ENCODE measurements at places on chromosomes 5 and 9. TPM values are rescaled to one million over a fixed set of nuclear protein-coding genes. Genes with fewer than 3 reads are reported as not detected.

- no peak overlapping the region for H3K27ac ChIP-seq
- H3K36me3 ChIP-seq: no peaks in the 10 kb centered on the region
- peaks cover 19% of the 10 kb centered on the region for H3K4me1 ChIP-seq
- DNase-seq: no peak
- H3K27me3 ChIP-seq: no peaks in the 10 kb centered on the region
These were observed 1082.9 kb upstream of the CDH18 start for GRCh38 chr5:21070858-21071257.

DNA sequence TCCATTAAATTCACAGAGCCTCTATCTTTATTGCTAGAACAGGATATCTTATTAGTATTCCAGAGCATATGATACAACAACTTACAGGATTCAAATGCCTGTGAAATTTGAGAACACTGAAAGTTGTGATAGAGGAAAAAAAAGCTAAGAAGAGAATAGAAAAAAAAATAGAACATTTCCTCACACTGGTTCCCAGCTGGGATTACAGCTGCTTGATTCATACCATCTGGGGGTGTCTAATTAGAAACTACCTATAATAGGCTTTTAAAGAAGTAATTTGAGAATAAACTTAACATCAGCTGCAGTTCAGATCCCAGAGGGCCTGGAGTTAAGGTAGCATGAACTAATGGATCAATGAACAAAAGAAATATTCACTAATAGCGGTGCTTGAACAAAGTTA is 922.0 kb downstream of the CDH12 start:
- H3K27ac ChIP-seq: no peak overlapping the region
- no peaks in the 10 kb centered on the region for H3K4me1 ChIP-seq
- H3K27me3 ChIP-seq: no peaks in the 10 kb centered on the region

DNA sequence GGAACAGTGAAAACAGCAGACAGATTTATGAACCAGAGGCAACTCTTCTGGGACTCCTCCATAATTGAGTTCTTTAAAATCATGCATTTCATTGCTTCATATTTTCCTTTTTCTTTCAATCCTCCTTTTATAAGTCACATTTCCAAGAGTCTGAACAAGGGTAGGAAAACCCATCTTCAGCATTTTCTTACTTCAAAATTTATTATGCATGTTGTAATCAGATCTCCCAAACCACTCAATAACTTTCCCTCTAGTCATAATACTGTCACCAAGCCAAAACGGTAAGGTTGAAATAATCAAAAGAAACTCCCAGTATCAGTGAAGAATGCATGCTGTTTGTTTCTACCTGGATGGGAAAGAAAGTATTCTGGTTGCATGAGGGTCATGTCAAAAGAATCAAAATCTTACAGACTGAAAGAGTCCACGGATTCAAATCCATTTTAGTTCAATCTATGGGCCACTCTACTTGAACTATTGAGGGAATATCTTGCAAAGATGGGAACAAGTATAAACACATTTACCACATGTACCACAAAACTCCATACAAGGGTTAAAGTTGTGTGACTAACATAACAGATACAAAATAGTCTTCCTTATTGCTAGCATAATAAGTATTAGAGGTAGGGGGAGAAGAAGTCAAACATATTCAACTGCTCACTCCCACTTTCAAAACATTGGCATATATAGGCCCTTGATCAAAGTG is 797.3 kb downstream of the MAT2B start:
- H3K27ac ChIP-seq: no peak overlapping the region
- no peak for DNase-seq
- H3K27me3 ChIP-seq: no peaks in the 10 kb centered on the region
- H3K36me3 ChIP-seq: no peaks in the 10 kb centered on the region
- 0 out of 2 replicates have a peak, but pooled peaks cover 2% of the 10 kb centered on the region for H3K4me1 ChIP-seq

- DNase-seq: no peak
- no peaks in the 10 kb centered on the region for H3K36me3 ChIP-seq
- H3K27me3 ChIP-seq: peaks cover 5% of the 10 kb centered on the region
- peaks cover 11% of the 10 kb centered on the region for H3K4me1 ChIP-seq
- no peak overlapping the region for H3K27ac ChIP-seq
- H3K4me3 ChIP-seq: no peak overlapping the region
These were observed 25.4 kb upstream of the SUB1 start for GRCh38 chr5:32559921-32560320.

- H3K4me3 ChIP-seq: no peak overlapping the region
- H3K4me1 ChIP-seq: peaks cover 7% of the 10 kb centered on the region
- DNase-seq: no peak
These were observed 9.1 kb upstream of the XPA start for GRCh38 chr9:97706246-97706645.

- H3K36me3 ChIP-seq: peaks cover 13% of the 10 kb centered on the region
- DNase-seq: no peak
- no peaks in the 10 kb centered on the region for H3K27me3 ChIP-seq
- no peaks in the 10 kb centered on the region for H3K4me1 ChIP-seq
These were observed 40.6 kb downstream of the HABP4 start for GRCh38 chr9:96490534-96491078.

DNA sequence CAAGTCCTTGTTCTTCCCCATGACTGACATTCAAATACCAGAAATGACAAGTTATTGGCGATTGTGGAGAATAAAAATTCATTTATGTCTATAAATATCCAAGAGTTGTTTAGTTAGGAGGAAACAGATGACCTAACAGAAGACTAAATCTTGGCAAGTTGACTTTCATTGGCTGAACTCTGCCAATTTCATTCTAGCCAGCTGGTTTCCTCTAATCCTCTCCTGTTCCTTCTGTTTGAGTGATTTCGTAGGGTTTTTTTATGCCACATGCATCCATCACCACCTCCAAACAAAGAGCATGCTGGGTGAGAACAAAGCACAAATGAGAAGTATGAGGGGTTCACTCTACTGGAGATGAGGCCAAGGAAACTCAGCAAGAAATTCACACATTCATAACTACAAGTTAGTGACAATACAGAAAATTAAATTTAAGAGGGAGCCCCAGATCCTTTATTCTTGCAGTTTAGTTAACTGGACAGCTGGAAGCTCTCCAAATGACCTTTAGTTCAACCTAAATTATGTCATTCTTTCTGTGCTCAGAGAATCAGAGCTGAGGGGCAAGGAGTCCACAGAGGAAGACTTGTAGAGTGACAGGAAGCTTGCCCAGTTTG is 932.0 kb downstream of the TLE4 start:
- no peaks in the 10 kb centered on the region for H3K27me3 ChIP-seq
- peaks cover 21% of the 10 kb centered on the region for H3K4me1 ChIP-seq
- no peak overlapping the region for H3K4me3 ChIP-seq
- H3K27ac ChIP-seq: no peak overlapping the region
- DNase-seq: no peak

GRCh38 chr5:179187681-179188575 is 127.8 kb downstream of the ZNF354C start:
- DNase-seq: no peak
- H3K4me3 ChIP-seq: no peak overlapping the region
- peaks cover 56% of the 10 kb centered on the region for H3K4me1 ChIP-seq
- no peaks in the 10 kb centered on the region for H3K27me3 ChIP-seq

DNA sequence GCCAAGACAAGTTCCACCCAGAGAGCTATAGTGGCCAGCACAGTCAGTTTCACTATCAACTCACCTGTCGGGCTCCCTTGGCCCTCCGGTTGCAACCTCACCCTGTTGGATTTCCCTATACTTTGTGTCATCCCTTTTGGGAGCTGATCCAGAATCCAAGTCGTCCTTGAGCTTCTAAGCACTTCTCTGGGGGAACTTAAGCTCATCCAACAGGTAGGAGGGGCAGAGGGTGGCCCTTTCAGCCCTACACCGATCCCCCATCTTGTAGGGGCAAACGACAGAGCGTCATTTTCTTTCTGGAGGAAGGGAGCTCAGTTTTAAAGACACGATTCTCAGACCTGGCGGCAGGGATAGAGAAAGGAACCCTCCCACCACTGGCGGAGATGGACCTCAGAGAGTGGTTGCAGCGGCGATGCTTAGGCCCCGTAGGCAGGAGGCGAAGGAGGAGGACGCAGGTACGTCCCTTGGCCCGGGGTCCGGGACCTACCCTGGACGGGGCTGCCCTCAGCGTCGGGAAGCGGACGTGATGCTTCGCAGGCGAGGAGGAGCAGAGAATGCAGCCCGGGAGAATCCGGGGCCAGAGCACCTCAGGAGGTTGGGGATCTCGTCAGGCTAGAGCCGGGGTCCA is 519 bp downstream of the ZER1 start:
- H3K27ac ChIP-seq: peak overlapping the region; percentile 99
- H3K36me3 ChIP-seq: no peaks in the 10 kb centered on the region
- H3K27me3 ChIP-seq: no peaks in the 10 kb centered on the region
- no peak for DNase-seq

- no peaks in the 10 kb centered on the region for H3K36me3 ChIP-seq
- no peak overlapping the region for H3K4me3 ChIP-seq
- no peak for DNase-seq
- H3K27me3 ChIP-seq: peaks cover 21% of the 10 kb centered on the region
These were observed 99.8 kb upstream of the DAP start for GRCh38 chr5:10860645-10861422.

DNA sequence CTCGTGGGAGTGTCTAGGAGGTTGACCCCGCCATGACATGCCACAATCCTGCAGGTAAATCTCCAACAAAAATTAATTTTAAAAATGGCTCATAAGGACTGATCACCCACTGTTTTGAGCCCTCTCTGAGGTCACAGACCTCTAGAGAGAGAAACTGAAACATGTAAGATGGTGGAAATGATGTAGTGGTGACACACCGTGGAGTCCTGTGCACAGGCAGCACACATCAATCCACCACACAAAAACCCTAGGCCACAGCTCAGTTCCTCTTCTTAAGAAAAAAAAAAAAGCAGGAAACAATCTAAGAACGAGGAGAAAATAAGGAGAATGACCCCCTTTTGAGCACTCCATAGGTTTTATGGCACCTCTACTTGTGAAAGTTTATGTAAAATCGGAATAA is 93.8 kb upstream of the FAM120A start:
- peaks cover 95% of the 10 kb centered on the region for H3K36me3 ChIP-seq
- H3K27ac ChIP-seq: peak overlapping the region; percentile 57
- DNase-seq: no peak
- H3K4me3 ChIP-seq: peak overlapping the region; percentile 6
- peaks cover 49% of the 10 kb centered on the region for H3K4me1 ChIP-seq
- H3K27me3 ChIP-seq: no peaks in the 10 kb centered on the region

- DNase-seq: peak; percentile 41
- peaks cover 34% of the 10 kb centered on the region for H3K4me1 ChIP-seq
- peak overlapping the region; percentile 74 for H3K4me3 ChIP-seq
- H3K36me3 ChIP-seq: no peaks in the 10 kb centered on the region
These were observed 980 bp downstream of the COL5A1 start for GRCh38 chr9:134642385-134643181.

- peak; percentile 68 for DNase-seq
- peak overlapping the region; percentile 72 for H3K4me3 ChIP-seq
- H3K36me3 ChIP-seq: no peaks in the 10 kb centered on the region
- H3K27me3 ChIP-seq: peaks cover 99% of the 10 kb centered on the region
- H3K27ac ChIP-seq: no peak overlapping the region
These were observed 7.1 kb downstream of the POU4F3 start for GRCh38 chr5:146345578-146346366.

GRCh38 chr5:167950126-167950721 is 341.2 kb upstream of the WWC1 start:
- H3K4me1 ChIP-seq: peaks cover 41% of the 10 kb centered on the region
- H3K4me3 ChIP-seq: no peak overlapping the region
- H3K27ac ChIP-seq: peak overlapping the region; percentile 20
- no peaks in the 10 kb centered on the region for H3K36me3 ChIP-seq

- peaks cover 56% of the 10 kb centered on the region for H3K36me3 ChIP-seq
- H3K27me3 ChIP-seq: peaks cover 6% of the 10 kb centered on the region
These were observed 23.9 kb downstream of the GTF3C4 start for GRCh38 chr9:132694144-132694543.

DNA sequence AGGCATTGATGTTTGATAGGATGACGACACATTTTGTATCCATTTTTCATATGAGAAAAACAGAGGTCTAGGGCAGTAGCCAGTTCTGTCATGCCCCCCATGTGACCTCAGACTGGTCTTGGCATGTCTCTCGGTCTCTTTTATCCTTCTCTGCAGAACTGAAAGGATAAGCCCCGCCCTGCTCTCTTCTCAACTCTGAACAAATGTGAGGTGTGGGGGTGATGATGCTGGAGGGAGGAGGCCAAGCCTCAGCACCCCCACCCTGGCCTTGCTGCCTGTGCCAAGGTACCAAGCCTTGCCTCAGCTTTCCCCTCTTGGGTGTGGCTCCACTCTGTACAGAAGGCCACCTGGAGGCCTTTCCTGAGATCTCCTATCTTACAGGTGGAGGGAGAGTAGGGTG is 19.5 kb upstream of the CRB2 start:
- H3K36me3 ChIP-seq: no peaks in the 10 kb centered on the region
- no peak for DNase-seq
- H3K27me3 ChIP-seq: no peaks in the 10 kb centered on the region
- peaks cover 34% of the 10 kb centered on the region for H3K4me1 ChIP-seq
- no peak overlapping the region for H3K27ac ChIP-seq

GRCh38 chr9:120729791-120730241 is 15.5 kb upstream of the MEGF9 start:
- H3K36me3 ChIP-seq: no peaks in the 10 kb centered on the region
- peaks cover 5% of the 10 kb centered on the region for H3K4me1 ChIP-seq
- no peak overlapping the region for H3K27ac ChIP-seq
- H3K4me3 ChIP-seq: no peak overlapping the region

GRCh38 chr9:13960011-13960765 is 353.8 kb downstream of the NFIB start:
- no peak overlapping the region for H3K27ac ChIP-seq
- no peaks in the 10 kb centered on the region for H3K27me3 ChIP-seq
- peaks cover 22% of the 10 kb centered on the region for H3K4me1 ChIP-seq
- no peak overlapping the region for H3K4me3 ChIP-seq

DNA sequence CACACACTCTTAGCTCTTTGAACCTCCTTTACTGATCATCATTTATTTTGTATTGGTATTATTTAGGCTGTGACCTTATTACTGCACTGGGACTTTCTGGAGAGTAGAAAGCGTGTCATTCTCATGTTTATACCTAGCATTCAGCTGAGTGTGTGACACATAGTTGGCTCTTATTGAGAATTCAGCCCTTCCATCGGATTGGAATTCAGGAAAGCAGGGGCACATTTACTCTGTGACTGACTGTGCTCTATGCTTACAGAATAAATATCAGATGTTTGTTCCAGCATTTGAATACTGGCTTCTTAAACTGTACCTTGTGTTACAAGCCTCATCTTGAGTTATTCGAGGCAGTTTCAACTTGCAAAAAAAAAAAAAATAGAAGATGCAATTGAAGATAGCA is 360.9 kb upstream of the DAP start:
- no peak overlapping the region for H3K4me3 ChIP-seq
- no peaks in the 10 kb centered on the region for H3K36me3 ChIP-seq
- H3K4me1 ChIP-seq: no peaks in the 10 kb centered on the region
- no peak overlapping the region for H3K27ac ChIP-seq

- no peaks in the 10 kb centered on the region for H3K4me1 ChIP-seq
- DNase-seq: no peak
- no peaks in the 10 kb centered on the region for H3K36me3 ChIP-seq
- H3K27ac ChIP-seq: no peak overlapping the region
These were observed 19.0 kb upstream of the RUSC2 start for GRCh38 chr9:35470894-35471293.

The LCN9 gene
- total RNA-seq: 1.7 TPM

The HSPB3 gene
- total RNA-seq: not detected

The FAM151B gene
- 0.48 TPM for total RNA-seq

The ARAP3 gene
- 51.2 TPM for total RNA-seq

The LCN1 gene
- not detected for total RNA-seq

The ACTBL2 gene
- not detected for total RNA-seq

The GPR150 gene
- total RNA-seq: 0.13 TPM

The HABP4 gene
- 10.1 TPM for total RNA-seq

The TYRP1 gene
- 0.14 TPM for total RNA-seq

The KIAA0825 gene
- total RNA-seq: 1.5 TPM

All from WTC11 (cell line).